ENCODE measurements at places on chromosomes 2 and 18.

- DNase-seq, result no peak
These were observed 350.9 kb downstream of the ARHGAP15 start for GRCh38 chr2:143480086-143480485.

DNA sequence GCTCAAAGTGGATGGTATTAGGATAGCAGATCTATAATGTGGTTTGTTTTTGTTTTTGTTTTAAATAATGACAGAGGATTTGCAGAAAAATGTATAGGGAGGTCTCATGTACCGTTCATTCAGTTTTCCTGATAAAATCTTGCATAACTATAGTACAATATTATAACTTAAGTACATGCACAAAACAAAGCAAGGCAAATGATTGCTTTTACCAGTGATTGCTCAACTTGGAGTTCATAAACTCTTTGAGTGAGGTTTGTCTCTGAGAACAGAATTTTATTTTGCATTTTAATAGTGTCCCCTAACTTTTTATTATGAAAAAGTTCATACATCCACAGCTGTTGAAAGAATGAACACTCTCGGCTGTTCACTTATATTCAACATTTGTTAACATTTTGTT, 96.6 kb downstream of the MAP4K4 start:
- DNase-seq, result no peak

GRCh38 chr2:179410552-179411356, 146.1 kb upstream of the SESTD1 start:
- DNase-seq, result no peak

GRCh38 chr2:20424300-20425290, 22.3 kb upstream of the RHOB start:
- DNase-seq, result no peak

GRCh38 chr2:169050476-169051240, 18.7 kb upstream of the DHRS9 start:
- no peak for DNase-seq

GRCh38 chr2:181738563-181738962, 58.2 kb upstream of the NEUROD1 start:
- DNase-seq, result no peak

- DNase-seq, result no peak
These were observed 403.3 kb upstream of the FANCL start for GRCh38 chr2:58644451-58644850.

DNA sequence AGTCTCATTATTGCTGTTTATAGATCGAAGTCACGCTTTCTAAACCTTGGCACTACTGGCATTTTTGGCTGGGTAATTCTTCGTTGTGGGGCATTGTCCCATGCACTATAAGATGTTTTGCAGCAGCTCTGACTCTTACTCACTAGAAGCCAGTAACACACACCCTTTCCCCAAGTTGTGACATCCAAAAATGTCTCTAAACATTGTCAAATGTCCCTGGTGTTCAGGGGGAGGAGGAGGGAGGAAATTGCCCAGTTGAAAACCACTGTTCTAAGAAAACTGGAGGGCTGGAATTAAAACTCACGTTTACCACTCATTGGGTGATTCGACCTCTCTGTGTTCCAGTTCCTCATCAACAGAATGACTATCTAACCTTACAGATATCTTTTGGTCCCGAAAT, 115.7 kb upstream of the KLF7 start:
- DNase-seq, result no peak

- DNase-seq, result no peak
These were observed 102.4 kb downstream of the EPC2 start for GRCh38 chr2:148746973-148747372.

- no peak for DNase-seq
These were observed 206.7 kb downstream of the TCF4 start for GRCh38 chr18:55381277-55381676.

DNA sequence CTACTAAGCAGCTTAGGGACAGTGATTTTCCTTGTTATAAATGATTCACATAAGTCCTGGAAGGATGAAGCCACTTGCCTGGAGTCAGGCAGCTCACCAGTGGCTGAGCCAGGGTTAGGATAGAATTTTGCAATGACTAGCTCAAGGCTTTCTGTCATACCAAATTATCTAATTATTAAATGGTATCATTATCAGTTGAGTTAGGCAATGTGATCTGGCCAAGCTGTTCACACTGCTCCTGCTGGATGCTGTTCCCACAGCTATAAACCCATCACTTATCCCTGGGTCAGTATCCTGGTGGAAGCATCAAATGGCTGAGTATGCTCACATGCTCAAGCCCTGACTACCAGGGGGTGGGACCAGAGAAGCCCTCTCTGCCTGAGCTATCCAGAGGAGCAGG, 235.2 kb downstream of the MTX2 start:
- DNase-seq, result no peak

DNA sequence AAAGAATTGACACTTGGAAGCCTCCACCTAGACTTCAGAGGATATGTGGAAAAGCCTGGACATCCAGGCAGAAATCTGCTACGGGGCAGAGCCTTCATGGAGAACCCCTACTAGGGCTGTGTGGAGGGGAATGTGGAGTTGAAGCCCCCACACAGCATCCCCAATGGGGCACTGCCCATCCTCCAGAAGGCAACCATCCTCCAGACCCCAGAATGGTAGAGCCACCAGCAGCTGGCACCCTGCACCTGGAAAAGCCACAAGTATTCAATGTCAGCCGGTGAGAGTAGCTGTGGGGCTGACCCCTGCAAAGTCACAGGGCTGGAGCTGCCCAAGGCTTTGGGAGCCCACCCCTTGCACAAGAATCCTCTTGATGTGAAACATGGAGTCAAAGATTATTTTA, 53.6 kb upstream of the SNTG2 start:
- DNase-seq, result no peak

- no peak for DNase-seq
These were observed 238.2 kb upstream of the AGAP1 start for GRCh38 chr2:235255693-235256092.

- DNase-seq, result no peak
These were observed 31.0 kb downstream of the BCL11A start for GRCh38 chr2:60522462-60522861.

DNA sequence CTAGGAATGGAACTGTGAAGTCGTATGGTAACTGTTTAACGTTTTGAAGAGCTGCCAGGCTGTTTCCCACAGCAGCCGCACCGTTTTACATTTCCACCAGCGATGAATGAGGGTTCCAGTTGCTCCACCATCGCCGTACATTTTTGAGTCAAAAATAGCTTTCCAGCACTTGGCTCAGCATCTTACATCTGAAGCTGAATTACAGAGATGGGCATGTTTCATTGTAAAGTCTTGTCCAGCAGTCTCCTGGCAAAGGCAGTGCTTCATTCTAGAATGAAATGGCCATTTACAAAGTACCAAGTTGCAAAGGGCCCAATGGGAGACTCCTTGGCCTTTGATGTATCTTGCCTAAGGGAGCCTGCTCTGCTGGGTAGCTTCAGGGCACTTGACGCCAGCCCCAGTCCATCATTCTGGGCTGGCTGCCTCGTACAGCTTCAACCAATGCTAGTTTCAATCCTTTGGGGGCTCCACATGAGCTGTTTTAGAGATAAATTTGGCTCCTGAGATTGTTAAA, 45.1 kb downstream of the ATIC start:
- no peak for DNase-seq

Measured in activated CD4-positive, CD25-positive, alpha-beta regulatory T cell treated with anti-CD3 and anti-CD28 coated beads, Interleukin-2, amount 50 U/mL, for 16 hours (primary cell).